HuH-7 (cell line): ENCODE measurements at places on chromosomes 13 and 19.
A peak's percentile ranks its signal among the peaks of the same experiment; 100 is the strongest.

GRCh38 chr13:21663197-21663596 is 7.7 kb upstream of the FGF9 start:
- peak; percentile 60 for DNase-seq

DNA sequence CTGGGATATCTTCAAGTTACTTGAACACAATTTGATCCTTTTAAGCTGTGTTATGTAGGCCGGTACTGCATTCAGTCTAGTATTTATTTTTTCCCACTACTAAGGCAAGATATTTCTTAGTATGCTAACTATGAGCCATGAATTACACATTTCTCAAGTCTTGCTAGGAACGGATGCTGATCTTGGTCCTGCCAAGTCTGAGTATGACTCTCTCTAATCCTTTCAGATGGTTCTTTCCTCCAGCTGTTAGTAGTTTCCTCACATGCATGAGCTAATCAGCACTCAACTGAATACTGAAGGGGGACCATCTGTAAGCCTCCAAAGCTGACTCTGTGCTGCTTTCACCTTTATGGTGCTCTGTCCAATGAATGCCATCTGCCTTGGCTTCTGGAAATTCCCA is 460.3 kb downstream of the KCTD12 start:
- no peak for DNase-seq

- DNase-seq, result no peak
These were observed 245.0 kb downstream of the KLF5 start for GRCh38 chr13:73303851-73304250.

GRCh38 chr13:34942732-34943435 is 814 bp downstream of the NBEA start:
- no peak for DNase-seq

- no peak for DNase-seq
These were observed 7.5 kb upstream of the B3GLCT start for GRCh38 chr13:31192306-31192705.

GRCh38 chr19:19083413-19084178 is 19.8 kb downstream of the SLC25A42 start:
- no peak for DNase-seq

DNA sequence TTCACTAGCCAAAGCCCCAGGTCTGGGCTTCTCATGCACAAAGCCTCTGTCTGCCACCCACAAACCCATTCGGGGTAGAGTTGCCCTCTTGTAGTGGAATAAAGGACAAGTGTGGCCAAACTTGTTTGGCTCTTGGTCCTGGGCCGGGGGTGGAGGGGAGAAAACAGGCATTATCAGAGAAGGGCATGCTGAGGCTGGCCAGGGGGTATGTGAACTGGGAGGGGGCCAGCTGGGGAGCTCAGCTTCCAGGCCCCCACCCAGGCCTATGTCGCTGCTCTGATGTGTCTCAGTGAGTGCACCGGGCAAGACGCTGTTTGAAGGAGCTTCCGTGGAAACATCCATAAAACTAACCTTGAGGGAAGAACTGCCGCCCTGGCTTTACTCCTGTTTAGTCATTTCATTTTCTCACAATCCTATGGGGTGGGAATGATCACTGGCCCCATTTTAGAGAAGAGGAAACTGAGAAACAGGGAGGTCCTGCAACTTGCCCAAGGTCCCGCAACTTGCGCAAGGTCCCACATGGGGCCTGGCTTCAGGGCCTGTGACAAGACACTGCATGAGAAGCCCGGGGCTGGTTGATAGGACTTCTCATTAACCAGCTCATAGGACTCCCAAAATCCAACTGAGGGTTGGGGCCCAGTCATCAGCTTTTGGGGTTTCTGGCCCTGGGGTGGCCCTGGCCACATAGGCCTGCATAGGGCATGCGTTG is 30.8 kb downstream of the CCNE1 start:
- no peak for DNase-seq

- DNase-seq, result no peak
These were observed 143.9 kb upstream of the TSC22D1 start for GRCh38 chr13:44719857-44720671.

DNA sequence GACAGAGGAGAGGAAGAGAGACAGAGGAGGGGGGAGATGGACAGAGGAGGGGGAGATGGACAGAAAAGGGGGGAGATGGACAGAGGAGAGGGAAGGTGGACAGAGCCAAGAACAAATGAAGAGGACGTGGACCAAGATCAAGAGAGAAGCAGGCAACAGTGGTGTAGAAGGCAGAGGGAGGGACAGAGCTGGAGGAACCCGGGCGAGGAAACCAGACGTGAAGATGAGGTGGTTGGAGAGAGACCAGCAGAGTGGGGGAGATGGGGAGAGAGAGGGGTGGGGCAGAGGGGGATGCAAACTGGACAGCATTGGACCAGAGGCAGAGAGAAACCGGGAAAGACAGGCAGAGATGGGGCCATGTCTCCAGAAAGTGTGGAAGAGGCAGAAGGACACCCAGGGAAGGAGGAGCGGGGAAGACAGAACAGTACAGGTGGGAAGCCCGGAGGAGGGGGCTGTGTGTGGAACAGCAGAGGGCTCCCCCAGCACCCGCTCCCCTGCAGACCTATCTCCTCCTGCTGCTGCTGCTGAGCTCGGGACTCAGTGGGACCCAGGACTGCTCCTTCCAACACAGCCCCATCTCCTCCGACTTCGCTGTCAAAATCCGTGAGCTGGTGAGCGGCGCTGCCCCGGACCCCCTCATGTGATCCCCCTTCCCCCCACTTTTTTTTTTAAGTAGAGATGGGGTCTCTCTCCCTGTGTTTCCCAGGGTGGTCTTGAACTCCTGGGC is 1.3 kb downstream of the FLT3LG start:
- DNase-seq, result no peak

- no peak for DNase-seq
These were observed 1.1 kb upstream of the MED26 start for GRCh38 chr19:16628984-16629691.

DNA sequence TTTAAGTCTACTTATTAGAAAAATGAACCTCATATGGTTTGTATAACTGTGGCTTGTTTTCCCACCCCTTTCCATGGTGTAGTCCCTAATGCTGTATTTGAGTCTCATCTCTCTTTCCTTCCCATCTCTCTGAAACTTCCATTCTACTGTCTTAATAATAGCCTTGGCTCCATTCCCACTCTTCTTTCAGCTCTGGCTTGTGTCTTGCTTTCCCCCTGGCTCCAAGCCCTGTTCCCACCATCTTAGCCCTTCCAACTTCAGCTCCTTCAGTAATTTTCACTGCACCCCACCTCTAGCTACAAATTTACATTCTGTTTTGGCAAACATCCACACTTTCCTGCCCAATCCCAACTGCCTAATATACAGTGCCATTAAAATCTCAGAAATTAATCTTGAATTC is 137.5 kb downstream of the SLITRK6 start:
- DNase-seq, result no peak

DNA sequence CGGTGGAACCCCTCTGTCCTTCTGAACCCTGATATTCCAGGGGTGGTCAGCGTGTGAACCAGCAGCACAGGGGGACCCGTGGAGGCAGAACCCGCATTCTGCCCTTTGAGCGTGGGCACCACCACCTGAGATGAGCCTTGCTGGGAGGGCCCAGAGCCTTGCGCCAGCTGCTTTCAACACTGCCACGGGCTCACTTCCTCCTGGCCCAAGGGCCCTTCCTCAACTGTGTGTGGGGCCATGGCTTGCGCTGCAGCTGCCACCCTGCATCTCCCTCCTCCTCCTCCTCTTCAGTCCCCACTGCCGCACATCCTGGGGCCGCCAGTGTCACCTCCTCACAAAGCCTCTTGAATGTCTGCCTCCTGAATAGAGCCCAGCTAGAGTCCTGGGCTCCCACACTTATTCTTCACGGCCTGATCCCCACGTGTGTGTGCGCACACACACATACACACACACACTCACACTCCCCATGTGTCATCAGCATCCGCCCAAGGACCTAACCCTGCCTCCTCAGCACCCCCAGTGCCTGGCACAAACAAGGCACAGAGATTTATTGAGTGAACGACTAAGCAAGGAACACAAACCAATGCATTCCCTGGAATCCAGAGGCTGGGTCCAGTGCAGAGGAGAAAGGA is 26.9 kb upstream of the TMEM160 start:
- DNase-seq, result no peak

DNA sequence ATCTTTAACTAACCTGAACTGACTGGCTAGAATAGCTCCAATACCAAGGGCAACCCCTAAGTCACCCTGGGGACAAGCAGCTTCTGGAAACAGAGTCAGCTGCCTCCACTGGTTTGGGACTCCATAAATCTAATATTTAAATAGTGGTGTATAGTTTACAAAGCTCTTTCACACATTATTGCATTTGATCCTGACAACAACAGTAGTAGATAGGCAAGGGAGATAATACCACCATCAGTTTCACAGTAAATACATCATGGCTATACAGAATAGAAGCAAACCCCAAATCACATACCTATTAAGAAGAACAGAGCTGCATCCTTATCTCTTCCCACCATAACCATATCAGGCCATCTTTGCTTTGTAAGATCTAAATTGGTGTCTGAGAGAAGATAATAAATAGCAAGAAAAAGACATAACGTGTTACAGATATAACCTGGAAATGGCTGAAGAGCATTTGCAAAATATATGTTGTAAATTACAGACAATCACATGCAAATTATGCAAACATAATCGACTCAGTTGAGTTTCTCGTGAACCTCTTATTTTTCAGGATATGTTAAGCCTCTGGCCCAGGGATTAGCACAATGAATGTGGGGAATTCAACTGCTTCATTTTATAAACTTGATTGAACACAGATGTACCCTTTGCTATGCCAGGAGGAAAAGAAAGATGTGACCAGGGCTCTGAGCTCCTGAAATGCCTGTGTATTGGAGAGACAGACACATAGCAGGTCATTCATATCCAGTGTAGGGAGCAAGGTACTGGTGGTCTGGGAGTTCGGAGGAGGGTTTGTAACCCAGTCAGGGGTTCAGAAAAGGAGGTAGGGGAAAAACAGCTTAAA is 142.5 kb downstream of the SLC7A1 start:
- no peak for DNase-seq

DNA sequence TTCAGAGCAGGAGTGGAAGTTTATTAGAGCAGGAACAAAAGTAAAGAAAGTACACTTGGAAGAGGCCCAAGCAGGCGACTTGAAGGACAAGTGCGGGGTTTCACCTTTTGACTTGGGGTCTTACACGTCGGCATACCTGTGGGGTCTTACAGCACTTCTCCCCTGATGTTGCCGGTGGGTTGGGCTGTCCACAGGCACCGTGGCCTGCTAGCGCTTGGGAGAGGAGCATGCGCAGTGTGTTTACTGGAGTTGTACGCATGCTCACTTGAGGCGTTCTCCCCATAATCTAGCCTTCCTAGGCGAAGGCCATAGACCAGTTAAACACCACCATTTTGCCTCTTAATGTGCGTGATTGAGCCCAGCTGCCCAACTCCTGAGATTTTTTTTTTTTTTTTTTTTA is 25.0 kb upstream of the PLEKHF1 start:
- no peak for DNase-seq

DNA sequence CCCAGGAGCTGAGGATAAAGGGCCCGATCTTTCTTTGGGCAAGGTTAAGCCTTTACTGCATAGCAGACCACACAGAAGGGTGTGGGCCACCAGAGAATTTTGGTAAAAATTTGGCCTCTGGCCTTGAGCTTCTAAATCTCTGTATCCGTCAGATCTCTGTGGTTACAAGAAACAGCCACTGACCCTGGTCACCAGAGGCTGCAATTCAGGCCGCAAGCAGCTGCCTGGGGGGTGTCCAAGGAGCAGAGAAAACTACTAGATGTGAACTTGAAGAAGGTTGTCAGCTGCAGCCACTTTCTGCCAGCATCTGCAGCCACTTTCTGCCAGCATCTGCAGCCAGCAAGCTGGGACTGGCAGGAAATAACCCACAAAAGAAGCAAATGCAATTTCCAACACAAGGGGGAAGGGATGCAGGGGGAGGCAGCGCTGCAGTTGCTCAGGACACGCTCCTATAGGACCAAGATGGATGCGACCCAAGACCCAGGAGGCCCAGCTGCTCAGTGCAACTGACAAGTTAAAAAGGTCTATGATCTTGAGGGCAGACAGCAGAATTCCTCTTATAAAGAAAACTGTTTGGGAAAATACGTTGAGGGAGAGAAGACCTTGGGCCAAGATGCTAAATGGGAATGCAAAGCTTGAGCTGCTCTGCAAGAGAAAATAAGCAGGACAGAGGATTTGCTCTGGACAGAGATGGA is 8.4 kb upstream of the CEACAM19 start:
- no peak for DNase-seq

GRCh38 chr19:3851254-3852176 is 17.3 kb downstream of the ZFR2 start:
- DNase-seq, result no peak

DNA sequence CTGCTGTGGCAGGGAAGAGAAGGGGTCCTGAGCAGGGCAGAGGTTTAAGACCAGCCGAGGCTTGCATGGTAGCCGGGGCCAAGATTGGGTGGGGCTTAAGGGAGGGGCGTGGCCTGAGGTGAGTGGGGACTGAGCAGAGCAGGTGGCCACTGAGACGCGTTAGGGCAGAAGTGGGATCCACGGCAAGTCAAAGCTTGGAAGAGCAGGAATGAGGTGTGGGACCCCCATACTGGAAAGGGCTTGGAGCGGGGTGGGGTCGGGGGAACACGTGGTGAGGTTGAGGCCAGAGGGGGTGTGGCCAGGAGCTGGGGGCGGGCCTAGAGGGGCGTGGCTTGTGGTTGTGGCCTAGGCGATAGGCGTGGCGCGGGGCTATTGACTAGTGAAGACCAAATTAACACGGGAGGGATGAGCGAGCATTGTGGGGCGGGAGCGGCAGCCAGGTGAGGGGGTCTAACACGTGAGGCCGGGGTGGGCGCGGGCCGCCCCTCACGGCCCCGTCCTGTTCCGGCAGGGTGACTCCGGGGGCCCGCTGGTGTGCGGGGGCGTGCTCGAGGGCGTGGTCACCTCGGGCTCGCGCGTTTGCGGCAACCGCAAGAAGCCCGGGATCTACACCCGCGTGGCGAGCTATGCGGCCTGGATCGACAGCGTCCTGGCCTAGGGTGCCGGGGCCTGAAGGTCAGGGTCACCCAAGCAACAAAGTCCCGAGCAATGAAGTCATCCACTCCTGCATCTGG is 3.3 kb downstream of the CFD start:
- no peak for DNase-seq

- no peak for DNase-seq
These were observed 212.8 kb downstream of the ENOX1 start for GRCh38 chr13:43573802-43574514.

GRCh38 chr13:79336966-79337365 is 69.1 kb downstream of the RBM26 start:
- no peak for DNase-seq

DNA sequence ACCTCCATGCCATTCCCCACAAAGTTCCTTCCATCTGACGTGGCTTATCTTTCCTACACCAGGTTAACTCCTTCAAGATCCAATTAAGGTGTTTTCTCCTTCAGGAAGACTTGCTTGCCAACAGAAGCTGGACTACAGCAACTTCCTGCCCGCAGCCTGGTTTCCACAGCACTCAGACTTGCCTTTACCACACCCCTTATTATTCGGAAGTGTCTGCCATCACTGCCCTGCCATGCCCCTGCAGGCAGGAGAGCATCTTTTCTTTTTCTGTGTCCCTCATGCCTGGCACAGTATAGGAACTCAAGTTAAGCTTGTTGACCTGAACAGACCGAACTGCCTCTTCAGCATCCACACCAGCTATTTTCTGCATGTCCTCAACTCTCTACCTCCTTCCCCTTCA is 168.0 kb downstream of the FOXO1 start:
- DNase-seq, result no peak
